GM12864 (cell line): ENCODE measurements at places on chromosomes 2 and 18.

DNA sequence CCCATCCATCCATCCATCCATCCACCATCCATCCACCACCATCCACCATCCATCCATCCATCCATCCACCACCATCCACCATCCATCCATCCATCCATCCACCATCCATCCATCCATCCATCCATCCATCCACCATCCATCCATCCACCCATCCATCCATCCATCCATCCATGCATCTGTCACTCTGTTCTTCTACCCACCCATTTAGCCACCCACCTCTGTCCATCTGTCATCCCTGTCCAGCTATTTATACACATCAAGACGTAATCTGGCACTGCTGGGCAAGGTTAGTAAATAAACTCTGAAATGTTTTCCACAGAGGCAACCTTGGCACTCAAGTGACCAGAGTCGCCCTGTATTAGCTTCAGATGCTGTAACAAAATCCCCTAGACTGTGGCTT is 120.9 kb downstream of the RTP5 start:
- DNase-seq: no peak

DNA sequence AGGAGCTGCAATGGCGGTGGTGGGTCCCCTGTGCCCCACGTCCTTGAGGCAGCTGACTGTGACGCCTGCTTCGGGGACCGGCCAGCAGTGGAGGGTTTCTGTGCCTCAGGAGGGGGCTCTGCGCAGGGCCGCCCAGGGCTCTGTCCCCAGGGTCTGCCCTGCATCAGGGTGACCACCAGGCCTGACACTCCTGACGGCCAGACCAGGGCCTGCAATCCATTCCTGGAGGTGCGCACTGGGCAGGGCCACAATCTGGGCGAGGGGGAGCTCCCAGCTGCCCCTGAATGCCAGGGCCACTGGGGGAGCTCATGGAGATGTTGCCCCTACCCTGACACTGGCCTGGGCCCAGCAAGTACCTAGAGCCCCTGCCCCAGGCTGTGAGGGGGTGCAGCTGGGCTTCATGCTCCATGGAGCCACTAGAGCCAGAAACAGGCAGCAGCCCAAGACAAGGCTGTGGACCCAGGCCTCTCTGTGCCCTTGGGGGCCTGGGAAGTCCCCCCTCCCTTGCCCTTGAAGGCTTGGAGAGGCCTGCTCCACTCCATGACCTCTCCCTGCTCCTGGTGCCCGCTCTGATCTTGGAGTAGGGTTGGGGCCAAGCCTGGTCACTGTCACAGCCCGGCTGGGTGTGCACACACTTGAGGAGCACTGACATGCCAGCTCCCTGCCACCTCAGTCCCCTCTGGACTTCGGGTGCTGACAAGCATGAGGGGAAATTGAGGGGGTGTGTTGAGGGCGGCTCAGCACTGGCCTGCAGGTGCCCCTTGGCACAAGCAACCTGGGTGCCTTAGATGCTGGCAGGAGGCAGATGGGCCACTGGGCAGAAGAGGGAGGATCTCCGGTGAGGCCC is 55.9 kb downstream of the LDAH start:
- DNase-seq: no peak

DNA sequence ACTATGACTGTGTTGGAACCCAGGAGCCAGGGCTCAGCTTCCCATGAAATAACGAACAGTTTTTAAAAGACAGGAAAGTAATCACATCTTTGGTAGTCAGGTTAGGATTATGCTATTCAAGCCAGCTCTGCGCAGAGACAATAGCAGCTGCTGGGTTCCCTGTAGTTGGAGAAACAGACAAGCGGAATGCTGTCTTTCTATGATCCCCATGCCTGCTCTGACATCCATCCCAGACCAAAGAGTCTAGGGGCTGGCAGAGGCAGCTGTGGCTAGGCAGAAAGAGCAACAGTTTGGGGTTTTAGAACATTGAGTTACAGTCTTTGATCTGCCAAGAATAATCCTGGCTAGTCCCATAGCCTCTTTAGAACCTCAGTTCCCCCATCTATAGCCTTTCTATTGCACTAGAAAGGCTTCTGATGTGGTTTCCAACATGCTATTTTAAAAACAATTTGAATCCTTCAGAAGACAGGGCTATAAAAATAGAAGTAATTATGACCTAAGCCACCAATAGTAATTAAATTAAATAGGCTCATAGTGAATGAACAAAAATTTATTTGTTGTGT is 146.8 kb downstream of the MTX2 start:
- DNase-seq: no peak

DNA sequence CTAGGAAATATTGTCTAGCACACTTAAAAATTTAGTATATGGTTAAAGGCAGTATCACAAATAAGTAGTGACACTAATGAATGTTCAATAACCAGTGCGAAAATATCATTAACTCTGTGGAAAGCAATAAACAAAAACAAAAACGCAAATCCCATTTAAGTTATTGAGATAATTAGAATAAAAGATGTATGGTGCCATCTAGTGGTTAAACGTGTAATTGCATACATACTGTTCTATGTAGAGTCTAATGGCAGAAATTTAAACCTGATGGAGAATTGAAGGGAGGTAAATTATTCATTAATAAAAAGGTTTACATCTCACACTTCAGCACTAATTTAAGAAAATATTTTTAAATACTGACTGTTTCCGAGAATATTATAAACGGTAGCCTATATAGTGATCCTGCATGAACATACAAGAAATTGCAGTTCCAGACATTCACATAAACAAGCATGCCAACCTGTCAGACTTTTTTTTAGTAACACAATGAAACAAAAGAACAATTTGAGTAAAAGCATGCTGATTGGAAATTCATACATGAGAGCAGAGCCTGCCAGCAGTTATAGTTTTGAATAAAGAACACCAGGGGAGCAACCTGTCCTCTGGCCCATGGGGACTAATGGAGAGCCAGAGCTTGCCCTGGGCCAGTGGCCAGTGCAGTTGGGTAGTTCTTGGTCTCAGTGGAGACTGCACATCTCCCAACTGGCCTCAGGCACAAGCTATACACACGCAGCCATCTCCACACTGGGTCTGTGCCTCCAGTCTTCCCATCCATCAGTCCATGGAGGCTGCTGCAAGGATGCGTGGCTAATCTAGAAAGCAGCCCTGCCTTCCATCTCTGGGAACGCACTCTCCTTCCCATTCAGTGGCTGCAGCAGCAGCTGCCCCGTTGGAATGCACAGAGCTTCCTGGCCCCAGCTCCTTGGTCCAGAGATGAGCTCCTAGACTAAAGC is 28.0 kb downstream of the GCG start:
- peak; percentile 33 for DNase-seq

DNA sequence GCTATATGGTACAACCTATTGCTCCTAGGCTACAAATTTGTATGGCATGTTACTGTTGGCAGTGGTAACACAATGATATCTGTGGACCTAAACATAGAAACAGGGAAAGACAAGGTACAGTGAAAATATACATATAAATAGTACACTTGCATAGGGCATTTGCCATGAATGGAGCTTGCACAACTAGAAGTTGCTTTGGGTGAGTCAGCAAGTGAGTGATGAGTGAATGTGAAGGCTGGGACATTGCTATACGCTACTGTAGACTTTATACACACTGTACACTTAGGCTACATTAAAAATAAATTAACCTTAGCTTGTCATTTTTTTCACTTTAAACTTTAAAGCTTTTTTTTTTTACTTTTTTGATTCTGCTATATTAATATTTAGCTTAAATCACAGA is 500.0 kb upstream of the SETBP1 start:
- no peak for DNase-seq

- no peak for DNase-seq
These were observed 5.7 kb upstream of the SNED1 start for GRCh38 chr2:240992572-240993291.

DNA sequence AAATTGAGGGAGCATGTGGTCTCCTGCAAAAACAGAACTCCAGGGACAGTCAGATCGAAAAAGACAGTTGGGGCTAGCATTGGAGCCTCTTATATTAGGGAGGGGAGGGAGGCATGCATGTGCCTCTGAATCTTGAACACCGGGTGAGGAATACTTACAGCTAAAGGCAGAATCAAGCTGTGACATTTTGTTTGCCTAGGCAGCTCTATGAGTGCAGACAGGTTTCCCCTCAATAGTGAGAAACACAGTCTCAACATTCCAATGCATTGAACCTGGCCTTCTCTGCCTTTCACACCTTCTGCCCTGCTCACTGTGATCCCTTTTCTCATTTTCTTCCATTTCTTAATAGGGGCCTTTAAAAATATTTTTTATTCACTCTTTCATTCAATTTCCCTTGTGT is 140.4 kb downstream of the THSD7B start:
- no peak for DNase-seq
